ENCODE measurements at places on chromosomes 7 and 10. TPM values are rescaled to one million over a fixed set of nuclear protein-coding genes. Genes with fewer than 3 reads are reported as not detected.

DNA sequence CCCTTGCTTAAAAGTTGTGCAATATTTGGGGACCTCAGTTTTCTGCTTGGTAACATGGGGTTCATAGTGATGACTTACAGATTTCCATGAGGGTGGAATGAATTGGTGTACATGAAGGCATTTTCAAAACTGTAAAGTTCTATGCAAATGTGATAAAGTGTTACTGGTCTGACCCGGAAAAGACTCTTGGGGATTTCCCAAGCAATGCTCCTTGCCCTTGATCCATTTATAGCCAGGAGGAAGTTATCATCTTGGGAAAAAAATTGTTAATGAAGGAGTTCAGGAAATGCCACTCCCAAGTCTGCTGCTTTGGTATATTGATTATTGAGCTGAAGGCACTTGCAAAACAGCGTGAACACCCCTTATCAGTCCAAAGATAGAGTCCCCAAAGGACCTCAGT lies 96.3 kb upstream of the ZPBP start:
- no peak overlapping the region for H3K4me3 ChIP-seq
- H3K27me3 ChIP-seq = peaks cover 69% of the 10 kb centered on the region
- H3K27ac ChIP-seq = no peak overlapping the region
- no peaks in the 10 kb centered on the region for H3K4me1 ChIP-seq

Gene FOXP2
- not detected for total RNA-seq

GRCh38 chr7:47185839-47186238 lies 396.1 kb downstream of the TNS3 start:
- H3K27me3 ChIP-seq = peaks cover 41% of the 10 kb centered on the region
- H3K4me3 ChIP-seq = no peak overlapping the region
- H3K4me1 ChIP-seq = no peaks in the 10 kb centered on the region
- H3K27ac ChIP-seq = no peak overlapping the region
- no peak for DNase-seq
- H3K36me3 ChIP-seq = no peaks in the 10 kb centered on the region

DNA sequence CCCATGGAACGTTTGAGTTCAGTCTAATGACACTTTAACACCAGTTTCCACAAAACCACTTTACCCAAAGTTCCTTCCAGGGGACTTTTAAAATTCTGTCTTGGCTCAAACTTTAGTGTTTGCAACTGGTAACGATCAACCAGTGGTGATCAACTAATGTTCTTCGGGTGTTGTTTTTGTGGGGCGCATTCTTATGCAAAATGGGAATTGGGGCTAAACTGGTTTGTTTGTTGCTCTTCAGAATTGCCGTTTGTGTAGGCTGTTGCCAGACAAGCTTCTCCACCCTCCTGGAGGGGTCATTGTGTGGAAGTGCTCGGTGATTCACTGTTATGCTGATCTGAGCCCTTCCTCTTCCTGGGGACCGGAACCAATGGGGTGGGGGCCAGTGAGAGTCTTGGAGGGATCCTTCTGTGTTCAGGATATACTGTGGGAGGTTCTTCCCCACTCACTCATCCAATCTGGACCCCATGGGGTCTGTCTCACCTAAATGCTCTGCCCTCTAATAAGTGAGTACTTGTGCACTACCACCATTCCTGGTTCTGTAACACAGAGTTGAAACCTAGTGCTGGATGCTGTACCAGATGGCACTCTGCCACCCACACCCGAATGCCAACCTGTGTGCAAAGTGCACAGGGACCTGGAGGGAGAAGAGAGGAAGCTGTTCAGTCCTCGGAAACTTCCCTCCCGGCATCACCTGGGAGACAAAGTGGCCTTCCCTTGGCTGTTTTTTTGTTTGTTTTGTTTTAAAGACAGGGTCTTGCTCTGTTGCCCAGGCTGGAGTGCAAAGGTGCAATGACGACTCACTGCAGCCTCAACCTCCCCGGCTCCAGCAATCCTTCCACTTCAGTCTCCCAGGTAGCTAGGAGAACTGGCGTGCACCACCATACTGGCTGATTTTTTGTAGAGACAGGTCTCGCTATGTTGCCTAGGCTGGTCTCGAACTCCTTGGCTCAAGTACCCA lies 2.1 kb downstream of the NFE2L3 start:
- H3K36me3 ChIP-seq = no peaks in the 10 kb centered on the region
- H3K27ac ChIP-seq = no peak overlapping the region

DNA sequence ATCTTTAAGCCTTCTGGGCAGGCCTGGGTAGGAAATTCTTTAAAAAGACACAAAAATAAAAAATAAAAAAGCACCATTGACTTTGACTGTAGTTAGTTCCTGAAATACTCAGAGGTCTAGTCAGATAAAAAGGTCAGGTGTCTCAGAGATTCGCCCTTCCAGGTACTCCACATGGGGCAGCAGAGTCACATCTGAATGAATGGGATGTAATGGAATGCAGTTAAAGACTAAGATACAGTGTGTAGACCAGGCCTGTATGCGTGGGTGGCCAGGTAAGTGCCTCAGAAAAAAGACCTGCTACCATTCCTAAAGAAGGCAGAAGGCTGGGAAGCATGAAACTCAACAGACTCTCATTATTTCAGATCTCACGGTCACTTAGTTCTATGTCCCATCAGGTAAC lies 68.6 kb upstream of the SEM1 start:
- H3K4me1 ChIP-seq = no peaks in the 10 kb centered on the region
- H3K27me3 ChIP-seq = peaks cover 30% of the 10 kb centered on the region
- H3K27ac ChIP-seq = no peak overlapping the region
- no peak overlapping the region for H3K4me3 ChIP-seq
- DNase-seq = peak; percentile 32

- no peaks in the 10 kb centered on the region for H3K27me3 ChIP-seq
- no peak for DNase-seq
- H3K36me3 ChIP-seq = no peaks in the 10 kb centered on the region
- no peaks in the 10 kb centered on the region for H3K4me1 ChIP-seq
- no peak overlapping the region for H3K27ac ChIP-seq
These were observed 307.3 kb downstream of the SORCS1 start for GRCh38 chr10:106857213-106857612.

GRCh38 chr10:58755677-58756076 lies 243.0 kb downstream of the BICC1 start:
- no peaks in the 10 kb centered on the region for H3K36me3 ChIP-seq
- H3K4me1 ChIP-seq = peaks cover 14% of the 10 kb centered on the region
- H3K4me3 ChIP-seq = peak overlapping the region; percentile 75
- peak overlapping the region; percentile 90 for H3K27ac ChIP-seq
- peak; percentile 83 for DNase-seq

GRCh38 chr7:11737723-11738122 lies 94.3 kb downstream of the THSD7A start:
- DNase-seq = peak; percentile 17
- no peaks in the 10 kb centered on the region for H3K4me1 ChIP-seq
- no peak overlapping the region for H3K27ac ChIP-seq
- H3K27me3 ChIP-seq = no peaks in the 10 kb centered on the region

Gene PCDH15
- not detected for total RNA-seq

DNA sequence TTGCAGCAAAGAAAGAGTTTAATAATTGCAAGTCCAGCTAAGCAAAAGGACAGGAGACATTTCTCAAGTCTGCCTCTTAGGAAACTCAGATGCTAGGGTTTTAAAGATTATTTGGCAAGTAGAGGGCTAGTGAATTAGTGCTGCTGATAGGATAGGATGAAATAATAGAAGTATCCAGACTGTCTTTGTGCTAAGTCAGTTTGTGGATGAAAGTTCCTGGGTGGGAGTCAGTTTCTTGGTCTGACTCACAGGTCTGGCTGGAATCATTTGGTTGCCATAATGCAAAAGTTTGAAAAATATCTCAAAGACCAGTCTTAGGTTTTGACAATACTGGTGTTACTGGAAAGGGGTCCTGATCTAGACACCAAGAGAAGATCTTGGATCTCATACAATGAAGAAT lies 42.6 kb upstream of the INHBA start:
- no peaks in the 10 kb centered on the region for H3K36me3 ChIP-seq
- DNase-seq = no peak
- H3K4me1 ChIP-seq = no peaks in the 10 kb centered on the region
- H3K27me3 ChIP-seq = no peaks in the 10 kb centered on the region
- H3K4me3 ChIP-seq = no peak overlapping the region

GRCh38 chr7:131935180-131935579 lies 378.8 kb upstream of the PODXL start:
- H3K4me1 ChIP-seq = no peaks in the 10 kb centered on the region
- H3K36me3 ChIP-seq = no peaks in the 10 kb centered on the region
- H3K27ac ChIP-seq = no peak overlapping the region
- H3K4me3 ChIP-seq = no peak overlapping the region
- H3K27me3 ChIP-seq = no peaks in the 10 kb centered on the region

- no peak overlapping the region for H3K4me3 ChIP-seq
- peaks cover 9% of the 10 kb centered on the region for H3K4me1 ChIP-seq
- peaks cover 8% of the 10 kb centered on the region for H3K27me3 ChIP-seq
- no peaks in the 10 kb centered on the region for H3K36me3 ChIP-seq
- no peak for DNase-seq
These were observed 433.2 kb downstream of the TNS3 start for GRCh38 chr7:47148536-47149207.

DNA sequence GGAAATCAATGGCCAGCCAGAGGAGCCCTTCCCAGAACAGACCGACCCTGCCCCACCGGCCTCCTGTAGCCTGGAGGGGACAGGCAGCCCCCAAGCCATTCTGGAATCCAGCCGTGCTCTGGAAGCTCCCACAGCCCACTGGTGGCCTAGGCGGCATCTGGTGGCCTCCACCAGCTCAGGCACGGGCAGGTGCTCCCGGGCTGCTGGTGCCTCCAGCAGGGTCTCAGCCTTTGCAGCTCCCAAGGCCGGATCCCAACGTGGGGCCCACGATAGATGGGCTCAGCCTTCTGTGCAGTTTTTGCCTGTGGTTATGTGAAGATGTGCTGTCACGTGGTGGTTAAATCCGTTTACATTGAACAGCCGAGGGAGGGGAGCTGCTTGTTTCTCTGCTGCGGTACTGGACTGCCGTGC lies 44.4 kb downstream of the JAKMIP3 start:
- DNase-seq = no peak
- no peaks in the 10 kb centered on the region for H3K36me3 ChIP-seq
- no peak overlapping the region for H3K4me3 ChIP-seq
- H3K27me3 ChIP-seq = no peaks in the 10 kb centered on the region
- no peak overlapping the region for H3K27ac ChIP-seq

Gene OR2A5
- total RNA-seq = not detected

Gene SH2D4B
- not detected for total RNA-seq

Gene PROSER2
- 58.0 TPM for total RNA-seq

Gene STARD3NL
- total RNA-seq = 24.5 TPM

GRCh38 chr7:129332254-129333035 lies 101.8 kb upstream of the STRIP2 start:
- H3K27me3 ChIP-seq = no peaks in the 10 kb centered on the region
- H3K27ac ChIP-seq = no peak overlapping the region
- H3K36me3 ChIP-seq = no peaks in the 10 kb centered on the region
- peak; percentile 21 for DNase-seq
- H3K4me3 ChIP-seq = no peak overlapping the region

GRCh38 chr7:88226886-88227516 lies 7.2 kb upstream of the SRI start:
- peak; percentile 92 for DNase-seq
- no peak overlapping the region for H3K4me3 ChIP-seq
- H3K36me3 ChIP-seq = no peaks in the 10 kb centered on the region
- H3K27me3 ChIP-seq = no peaks in the 10 kb centered on the region
- no peaks in the 10 kb centered on the region for H3K4me1 ChIP-seq
- H3K27ac ChIP-seq = peak overlapping the region; percentile 76

- DNase-seq = no peak
- no peak overlapping the region for H3K27ac ChIP-seq
- H3K4me1 ChIP-seq = no peaks in the 10 kb centered on the region
- no peak overlapping the region for H3K4me3 ChIP-seq
- H3K27me3 ChIP-seq = no peaks in the 10 kb centered on the region
These were observed 113.4 kb upstream of the TCERG1L start for GRCh38 chr10:131424836-131425491.

GRCh38 chr7:135800560-135800959 lies 51.9 kb upstream of the FAM180A start:
- H3K4me3 ChIP-seq = no peak overlapping the region
- no peak for DNase-seq
- H3K36me3 ChIP-seq = no peaks in the 10 kb centered on the region
- no peaks in the 10 kb centered on the region for H3K27me3 ChIP-seq
- H3K4me1 ChIP-seq = peaks cover 18% of the 10 kb centered on the region

- no peak overlapping the region for H3K27ac ChIP-seq
- H3K4me1 ChIP-seq = no peaks in the 10 kb centered on the region
- H3K4me3 ChIP-seq = no peak overlapping the region
- DNase-seq = no peak
- no peaks in the 10 kb centered on the region for H3K27me3 ChIP-seq
These were observed 57.8 kb upstream of the ANKRD30A start for GRCh38 chr10:37067576-37067975.

GRCh38 chr10:2990764-2991163 lies 76.6 kb upstream of the PFKP start:
- DNase-seq = no peak
- H3K4me1 ChIP-seq = peaks cover 6% of the 10 kb centered on the region
- H3K27me3 ChIP-seq = peaks cover 37% of the 10 kb centered on the region

Gene SLC26A4
- 0.21 TPM for total RNA-seq

GRCh38 chr7:29196191-29196590 lies 1.6 kb downstream of the CHN2 start:
- DNase-seq = no peak
- H3K27ac ChIP-seq = no peak overlapping the region
- no peak overlapping the region for H3K4me3 ChIP-seq
- no peaks in the 10 kb centered on the region for H3K36me3 ChIP-seq
- no peaks in the 10 kb centered on the region for H3K27me3 ChIP-seq
- H3K4me1 ChIP-seq = no peaks in the 10 kb centered on the region

DNA sequence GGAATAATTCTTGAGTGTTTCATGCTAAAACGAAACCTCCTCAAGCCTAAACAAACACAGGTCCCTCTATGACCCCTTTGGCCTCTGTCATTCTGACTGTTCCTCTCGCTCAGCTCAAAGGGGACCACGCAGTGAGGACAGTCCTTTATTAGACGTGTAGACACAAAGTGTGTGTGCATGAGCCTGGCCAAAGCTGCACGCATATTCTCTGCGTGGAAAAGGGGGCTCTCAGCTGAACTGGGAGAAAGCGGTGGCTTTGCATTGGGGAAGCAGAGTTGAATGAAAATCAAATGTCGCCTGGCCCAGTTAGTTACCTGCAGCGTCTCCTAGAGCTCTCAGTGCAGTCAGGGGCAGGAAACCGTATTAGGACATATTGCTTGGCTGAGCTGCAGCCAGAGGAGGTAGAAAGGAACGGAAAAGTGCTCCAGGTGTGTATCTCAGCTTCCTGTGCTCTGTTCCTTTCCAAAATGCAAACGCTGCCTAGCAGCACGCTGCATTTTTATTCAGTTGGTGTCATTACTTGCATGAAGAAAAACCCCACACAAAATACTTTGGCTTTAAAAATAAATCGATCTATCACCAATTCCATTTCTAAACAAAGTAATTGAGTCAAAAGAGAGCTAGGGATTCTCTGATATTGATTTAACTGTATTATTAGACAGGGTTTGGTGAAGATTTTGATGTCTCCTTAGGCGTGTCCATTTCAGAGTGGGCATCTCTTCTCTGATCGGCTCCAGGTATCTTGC lies 4.9 kb downstream of the GATA3 start:
- H3K27ac ChIP-seq = peak overlapping the region; percentile 93
- H3K27me3 ChIP-seq = no peaks in the 10 kb centered on the region

- H3K4me1 ChIP-seq = no peaks in the 10 kb centered on the region
- H3K4me3 ChIP-seq = no peak overlapping the region
- H3K27ac ChIP-seq = no peak overlapping the region
- H3K36me3 ChIP-seq = no peaks in the 10 kb centered on the region
These were observed 757.0 kb upstream of the GALNT17 start for GRCh38 chr7:70374772-70375533.

Gene ZPBP
- total RNA-seq = not detected
